ENCODE measurements at places on chromosomes 1 and 21.
A peak's percentile ranks its signal among the peaks of the same experiment; 100 is the strongest.

DNA sequence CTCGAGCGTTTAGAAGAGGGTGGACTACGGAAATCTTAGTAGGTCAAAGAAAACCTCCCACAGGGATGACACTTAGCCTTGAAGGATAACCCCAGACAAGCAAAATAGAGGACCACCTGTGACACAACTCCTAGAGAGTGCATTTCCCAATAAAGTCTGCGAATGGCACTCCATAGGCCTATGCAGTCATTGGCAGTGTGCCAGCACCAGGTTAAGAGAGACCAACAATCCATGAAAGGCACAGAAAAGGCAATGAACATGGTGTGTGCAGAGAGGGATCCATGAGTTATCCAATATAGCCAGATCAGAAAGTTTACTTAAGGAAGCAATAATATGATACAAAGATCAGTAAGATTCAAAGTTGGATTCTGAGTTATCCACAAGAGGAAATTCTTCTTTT is 45.2 kb upstream of the FMO2 start:
- DNase-seq: no peak

- peak; percentile 81 for DNase-seq
Measured at GRCh38 chr1:119647734-119648619, at the start of gene ZNF697. TSS of gene ZNF697 (minus strand) at chr1:119648266. CDS start at chr1:119626100, 22,166 bp downstream.

DNA sequence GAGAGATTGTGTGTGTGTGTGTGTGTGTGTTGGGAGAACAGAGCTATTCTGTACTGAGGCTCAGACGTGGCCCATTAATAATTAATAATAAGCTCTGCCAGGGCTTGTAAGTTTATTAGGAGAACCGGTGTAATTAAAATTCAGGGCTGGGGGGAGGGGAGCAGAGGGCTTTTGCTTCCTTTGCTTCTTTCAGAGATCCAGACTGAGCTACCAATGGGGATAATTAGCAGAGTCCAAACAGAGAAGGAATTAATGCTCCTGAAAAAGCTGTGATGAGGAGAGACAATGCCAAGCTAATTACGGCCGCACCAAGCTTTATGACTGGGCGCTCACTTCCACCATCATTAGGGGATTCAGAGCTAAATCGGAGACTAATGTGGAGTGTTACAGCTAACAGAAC is 4.5 kb downstream of the SYT6 start:
- DNase-seq: no peak

DNA sequence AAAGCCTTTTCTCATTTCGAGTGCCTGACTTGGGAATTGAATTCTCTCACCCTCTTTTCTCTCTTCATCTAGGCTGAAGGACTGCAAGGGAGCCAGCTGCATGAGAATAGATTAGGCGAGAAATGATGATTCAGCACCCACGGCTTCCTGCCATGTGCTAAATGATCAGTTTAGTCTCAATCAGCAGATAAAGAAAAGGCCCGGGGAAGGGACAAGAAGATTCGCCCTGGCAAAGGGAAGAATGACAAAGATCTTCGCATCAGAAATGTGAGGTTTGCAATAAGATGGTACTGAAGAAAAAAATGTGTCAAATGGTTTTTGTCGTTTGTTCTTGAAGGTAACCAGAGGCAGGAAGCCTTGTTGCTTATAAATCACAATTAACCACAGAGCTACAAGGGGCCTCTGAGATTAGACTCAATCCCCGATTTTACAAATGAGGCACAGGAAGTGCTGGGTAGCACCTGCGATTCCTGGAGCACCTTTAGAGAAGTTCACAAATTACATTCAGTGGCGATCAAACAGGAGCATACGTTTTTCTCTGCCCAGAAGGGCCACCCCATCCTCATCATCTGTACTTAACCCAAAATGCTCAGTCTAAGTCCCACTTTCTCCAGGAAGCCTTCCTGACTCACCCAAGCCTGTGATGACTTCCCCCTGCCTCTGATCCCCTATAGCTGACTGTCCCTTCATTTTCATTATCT is 183.4 kb downstream of the ZNF281 start:
- no peak for DNase-seq

DNA sequence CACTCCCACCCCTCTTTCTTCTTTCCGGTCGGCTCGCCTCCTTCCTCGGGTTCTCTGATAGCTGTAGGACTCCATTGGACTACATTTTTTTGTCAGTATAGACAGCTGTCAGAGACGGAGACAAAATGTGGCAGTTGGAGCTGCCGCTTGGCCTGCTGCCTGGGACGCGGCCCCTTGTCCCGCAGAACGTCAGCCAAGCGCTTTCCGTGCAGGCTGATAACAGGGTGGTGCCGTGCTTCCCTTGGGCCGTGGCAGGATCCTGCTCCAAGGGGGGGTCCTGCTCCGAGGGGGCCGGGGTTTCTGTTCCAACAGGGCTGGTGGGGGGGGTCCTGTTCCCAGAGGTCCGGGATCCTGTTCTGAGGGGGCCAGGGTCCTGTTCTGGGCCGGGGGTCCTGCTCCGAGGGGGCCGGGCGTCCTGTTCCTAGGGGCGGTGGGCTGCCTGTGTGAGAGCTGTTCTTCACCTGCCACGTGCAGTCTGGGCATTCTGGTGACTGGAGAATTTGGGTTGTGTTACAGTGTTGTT is 4.9 kb downstream of the SKI start:
- DNase-seq: no peak

GRCh38 chr1:26970810-26971209 is 10.5 kb upstream of the KDF1 start:
- no peak for DNase-seq

DNA sequence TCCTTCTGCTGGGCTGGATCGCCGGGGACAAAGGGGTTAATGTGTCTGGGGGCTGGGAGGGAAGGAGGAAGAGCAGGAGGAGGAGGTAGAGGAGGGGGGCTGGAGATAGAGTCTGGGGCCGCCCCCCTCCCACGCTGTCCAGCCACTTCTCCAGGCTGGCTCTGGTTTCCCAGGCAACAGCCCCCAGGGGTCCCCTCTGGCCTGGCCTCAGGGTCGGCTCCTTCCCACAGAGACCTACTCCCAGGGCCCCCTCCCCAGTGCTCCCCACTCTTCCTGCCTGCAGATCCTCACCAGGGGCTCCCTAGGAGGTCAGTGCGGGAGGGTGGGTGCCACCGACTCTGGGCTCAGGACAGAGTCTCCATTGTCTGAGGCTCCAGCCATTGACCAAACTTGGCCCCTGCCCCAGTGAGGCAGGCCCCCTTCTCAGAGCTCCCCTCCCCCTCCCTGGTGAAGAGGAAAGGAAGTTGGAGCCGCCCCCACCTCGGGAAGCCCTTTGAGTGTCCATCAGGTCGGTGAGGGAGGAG is 34.1 kb downstream of the ARHGEF10L start:
- DNase-seq: no peak

DNA sequence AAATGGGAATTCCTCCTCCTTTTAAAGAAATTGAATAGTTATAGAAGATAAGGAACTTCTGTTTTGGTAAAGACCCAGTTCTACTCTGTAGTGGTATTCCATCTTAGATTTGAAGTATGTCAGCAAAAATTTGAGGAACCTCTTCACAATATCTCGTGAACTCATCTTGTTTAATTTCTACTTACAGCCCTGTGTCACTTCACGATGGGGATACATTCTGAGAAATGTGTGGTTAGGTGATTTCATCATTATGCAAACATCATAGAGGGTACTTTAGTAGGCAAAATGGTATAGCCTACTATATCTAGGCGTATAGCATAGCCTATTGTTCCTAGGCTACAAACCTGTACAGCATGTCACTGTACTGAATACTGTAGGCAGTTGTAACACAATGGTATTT is 36.0 kb downstream of the ALG6 start:
- no peak for DNase-seq

GRCh38 chr1:200895801-200896530 is 1.3 kb downstream of the INAVA start:
- no peak for DNase-seq

- no peak for DNase-seq
Measured at GRCh38 chr1:26690576-26691031, 5.2 kb upstream of the ARID1A start.

DNA sequence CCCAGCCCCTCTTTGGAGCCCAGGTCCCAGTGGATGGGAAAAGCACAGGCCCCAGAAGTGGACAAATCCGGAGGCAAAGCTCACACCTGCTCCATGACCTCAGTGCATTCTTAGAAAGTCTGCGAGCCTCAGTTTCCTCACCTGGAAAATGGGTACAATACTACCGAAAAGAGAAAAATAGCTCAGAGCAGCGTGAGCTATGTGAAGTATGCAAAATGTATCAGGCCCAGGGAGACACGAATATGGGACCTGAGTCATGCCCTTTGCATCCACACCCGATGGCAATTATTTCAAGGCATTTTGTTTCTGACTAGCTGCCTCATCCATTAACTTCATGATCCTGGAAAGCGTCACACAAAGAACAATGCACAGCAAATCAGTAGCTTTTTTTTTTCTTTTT is 9.2 kb downstream of the ALDH4A1 start:
- no peak for DNase-seq

DNA sequence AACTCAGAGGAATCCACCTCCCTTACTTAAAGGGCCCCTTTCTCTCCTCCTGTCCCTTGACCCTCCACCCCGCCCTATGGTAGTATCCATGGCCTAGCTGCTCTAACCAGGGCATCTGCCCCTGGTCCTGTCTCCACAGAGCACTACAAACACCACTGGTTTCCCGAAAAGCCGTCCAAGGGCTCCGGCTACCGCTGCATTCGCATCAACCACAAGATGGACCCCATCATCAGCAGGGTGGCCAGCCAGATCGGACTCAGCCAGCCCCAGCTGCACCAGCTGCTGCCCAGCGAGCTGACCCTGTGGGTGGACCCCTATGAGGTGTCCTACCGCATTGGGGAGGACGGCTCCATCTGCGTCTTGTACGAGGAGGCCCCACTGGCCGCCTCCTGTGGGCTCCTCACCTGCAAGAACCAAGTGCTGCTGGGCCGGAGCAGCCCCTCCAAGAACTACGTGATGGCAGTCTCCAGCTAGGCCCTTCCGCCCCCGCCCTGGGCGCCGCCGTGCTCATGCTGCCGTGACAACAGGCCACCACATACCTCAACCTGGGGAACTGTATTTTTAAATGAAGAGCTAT is 1.7 kb downstream of the BTG2 start:
- DNase-seq: no peak

GRCh38 chr1:4494027-4494426 is 160.4 kb upstream of the AJAP1 start:
- no peak for DNase-seq

GRCh38 chr1:173937062-173937461 is 19.9 kb upstream of the SERPINC1 start:
- no peak for DNase-seq

- no peak for DNase-seq
Measured at GRCh38 chr21:34754690-34755647, 86.2 kb downstream of the CLIC6 start.

GRCh38 chr1:60978421-60979357 is 103.7 kb upstream of the NFIA start:
- DNase-seq: no peak

DNA sequence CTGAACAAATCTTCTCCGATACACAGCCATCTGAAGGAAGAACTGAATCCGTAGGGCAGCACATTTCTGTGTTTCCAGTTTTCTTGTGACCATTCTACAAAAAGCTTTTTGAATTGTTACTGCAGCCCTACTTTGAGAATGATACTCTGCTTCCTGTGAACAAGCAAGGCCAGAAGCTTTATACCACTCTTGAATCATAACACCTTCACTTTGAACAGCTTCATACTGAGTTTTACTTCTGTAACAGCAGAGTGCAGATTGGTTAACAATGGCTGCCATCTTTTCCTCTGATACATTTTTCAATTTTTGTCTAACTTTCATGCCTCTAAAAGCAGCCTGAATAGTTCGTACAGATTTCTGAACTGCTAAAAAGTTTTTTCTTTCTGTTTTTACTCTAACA is 33.6 kb upstream of the F13B start:
- no peak for DNase-seq

DNA sequence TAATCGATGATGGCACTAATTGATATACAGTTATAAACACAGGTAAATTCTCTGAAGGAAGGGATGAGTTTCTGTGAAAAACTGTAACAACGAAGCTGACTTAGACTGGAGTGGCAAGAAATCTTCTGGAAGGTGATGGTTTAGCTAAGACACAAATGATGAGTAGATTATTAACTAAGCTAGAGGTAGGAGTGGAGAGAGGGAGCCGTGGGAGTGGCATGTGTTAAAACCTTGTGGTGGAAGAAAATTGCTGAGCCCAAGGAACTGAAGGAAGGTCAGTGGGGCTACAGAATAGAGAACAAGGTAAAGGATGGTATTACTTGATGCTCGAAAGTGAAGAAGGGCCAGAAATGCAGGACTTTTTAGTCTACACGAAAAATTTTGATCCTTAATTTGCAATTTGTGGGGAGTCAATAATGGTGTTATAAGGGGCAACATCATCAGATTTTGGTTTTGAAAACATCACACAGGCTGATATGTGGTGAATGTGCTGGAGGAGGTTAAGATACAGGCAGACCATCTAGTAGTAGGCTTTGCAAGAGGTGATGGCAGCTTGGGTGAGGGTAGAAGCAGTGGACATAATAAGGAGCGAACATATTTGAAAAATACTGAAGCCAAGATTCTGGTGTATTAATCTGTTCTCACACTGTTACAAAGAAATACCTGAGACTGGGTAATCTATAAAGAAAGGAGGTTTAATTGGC is 93.8 kb downstream of the S1PR1 start:
- DNase-seq: no peak

GRCh38 chr1:160716013-160716412 is 4.4 kb upstream of the CD48 start:
- no peak for DNase-seq

- no peak for DNase-seq
Measured at GRCh38 chr1:156126630-156127534, 12.4 kb downstream of the LMNA start.

DNA sequence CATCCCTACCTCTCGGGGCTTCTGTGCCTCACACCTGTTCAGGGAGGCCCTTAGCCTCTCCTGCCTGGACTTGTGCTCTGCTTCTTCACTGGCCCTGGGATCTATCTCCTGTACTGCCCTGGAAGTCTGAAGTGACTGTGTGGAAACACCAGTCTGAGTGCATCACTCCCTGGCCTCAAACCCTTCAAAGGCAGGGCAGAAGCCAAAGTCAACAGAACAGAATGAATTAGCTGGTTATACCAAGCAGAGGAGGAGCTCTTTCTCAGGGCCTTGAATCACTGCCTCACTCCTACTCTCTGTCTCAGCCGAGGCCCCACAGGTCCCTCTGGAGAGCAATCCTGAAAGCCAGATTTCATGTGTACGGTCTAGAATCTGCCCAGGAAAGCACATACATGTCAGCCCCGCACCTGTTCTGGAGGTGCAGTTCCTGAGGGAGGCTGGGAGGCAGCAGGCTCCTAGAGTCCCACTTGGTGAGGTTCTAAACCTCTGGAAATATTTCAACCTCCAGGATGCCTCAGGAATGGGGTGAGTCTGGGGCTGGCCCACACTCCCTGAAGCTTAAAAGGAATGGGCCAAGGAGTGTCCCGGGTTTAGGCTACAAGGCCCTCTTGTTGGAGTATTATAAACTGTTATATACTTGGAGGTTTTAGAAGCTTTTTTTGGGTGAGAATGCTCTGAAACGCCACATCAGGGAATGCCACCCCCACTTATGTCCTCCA is 98.3 kb downstream of the ABCA4 start:
- DNase-seq: no peak

- no peak for DNase-seq
Measured at GRCh38 chr1:46449223-46450159, 40.1 kb upstream of the DMBX1 start.

GRCh38 chr1:221100611-221101010 is 221.4 kb downstream of the HLX start:
- DNase-seq: no peak

Measured in cerebellar nuclear complex (tissue), 1 donor.